ENCODE measurements at places on chromosomes 11 and 22.
A peak's percentile ranks its signal among the peaks of the same experiment; 100 is the strongest.

DNA sequence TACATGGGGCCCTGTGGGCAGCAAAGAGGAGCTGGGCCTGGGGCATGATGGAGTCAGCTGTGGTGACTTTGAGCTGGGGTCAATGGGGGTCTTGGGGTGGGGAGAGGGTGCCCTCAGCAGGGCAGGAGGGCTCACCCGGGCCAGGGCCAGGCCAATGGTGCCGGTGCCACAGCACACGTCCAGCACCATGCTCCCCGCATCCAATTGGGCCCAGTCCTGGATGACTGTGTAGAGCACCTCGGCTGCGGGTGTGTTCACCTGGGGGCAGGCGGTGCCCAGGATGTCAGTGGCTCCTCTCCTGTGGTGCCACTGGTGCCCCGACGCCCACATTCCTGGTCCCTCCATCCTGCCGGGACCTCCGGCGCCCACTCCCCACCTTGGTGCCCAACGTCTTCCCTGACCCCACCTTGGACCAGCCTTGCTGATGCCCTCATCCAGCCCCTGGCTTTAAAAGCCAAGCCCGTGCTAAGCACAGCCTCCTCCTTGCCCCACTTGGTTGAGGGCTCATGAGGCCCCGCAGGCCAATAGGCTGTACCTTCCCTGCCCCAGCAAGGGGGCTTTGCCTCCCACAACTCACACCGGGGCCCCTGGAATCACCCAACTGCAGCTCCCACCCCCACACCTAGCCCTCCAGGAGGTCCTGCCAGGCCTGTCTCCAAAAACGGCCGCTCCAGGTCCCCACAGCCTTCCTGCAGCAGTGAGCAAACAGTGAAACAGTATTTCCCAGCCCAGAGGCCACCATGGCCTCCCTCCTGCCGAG is 2.2 kb upstream of the RANBP1 start:
- no peak for DNase-seq

- DNase-seq, result no peak
These were observed 17.1 kb downstream of the TOM1 start for GRCh38 chr22:35316751-35317150.

GRCh38 chr11:113023228-113023627 is 62.0 kb downstream of the NCAM1 start:
- peak; percentile 16 for DNase-seq

DNA sequence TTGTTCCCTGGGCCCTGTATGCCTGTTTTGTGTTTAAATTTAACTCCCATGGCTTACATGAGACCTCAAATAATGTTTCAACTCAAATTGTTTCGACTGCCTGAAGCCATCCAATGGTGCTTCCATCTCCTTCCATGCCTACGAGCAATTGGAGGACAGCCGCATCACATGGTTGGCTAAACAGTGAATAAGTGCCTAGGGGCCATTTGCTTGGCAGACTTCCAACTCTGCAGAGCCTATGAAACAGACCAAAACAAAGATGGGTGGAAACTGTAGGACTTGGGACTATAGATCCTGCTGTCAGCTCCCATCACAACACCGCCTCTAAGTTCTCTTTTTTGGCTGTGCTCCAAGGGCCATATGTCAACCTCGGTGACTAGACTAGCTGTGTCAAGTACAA is 84.1 kb downstream of the PARVA start:
- no peak for DNase-seq

DNA sequence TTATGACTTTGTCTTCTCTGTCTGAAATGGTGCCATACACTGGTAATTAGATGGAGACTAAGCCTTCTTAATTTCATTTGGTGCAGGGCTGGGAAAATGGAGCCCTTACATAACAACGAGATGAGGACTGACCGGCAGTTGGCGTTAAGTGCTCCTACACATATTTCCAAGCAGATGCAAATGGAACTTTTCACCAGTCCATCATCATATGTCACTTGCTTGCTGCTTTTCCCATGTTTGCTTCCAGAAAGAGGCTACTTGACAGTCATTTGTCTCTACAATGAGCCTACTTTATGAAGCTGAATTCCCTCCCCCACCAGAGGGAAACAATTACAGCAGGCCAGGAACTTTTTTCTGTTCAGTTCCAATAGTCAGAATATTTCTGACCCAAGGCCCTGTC is 32.6 kb downstream of the SVIP start:
- no peak for DNase-seq

- peak; percentile 63 for DNase-seq
These were observed 89.7 kb downstream of the ZC3H12C start for GRCh38 chr11:110182886-110183285.

DNA sequence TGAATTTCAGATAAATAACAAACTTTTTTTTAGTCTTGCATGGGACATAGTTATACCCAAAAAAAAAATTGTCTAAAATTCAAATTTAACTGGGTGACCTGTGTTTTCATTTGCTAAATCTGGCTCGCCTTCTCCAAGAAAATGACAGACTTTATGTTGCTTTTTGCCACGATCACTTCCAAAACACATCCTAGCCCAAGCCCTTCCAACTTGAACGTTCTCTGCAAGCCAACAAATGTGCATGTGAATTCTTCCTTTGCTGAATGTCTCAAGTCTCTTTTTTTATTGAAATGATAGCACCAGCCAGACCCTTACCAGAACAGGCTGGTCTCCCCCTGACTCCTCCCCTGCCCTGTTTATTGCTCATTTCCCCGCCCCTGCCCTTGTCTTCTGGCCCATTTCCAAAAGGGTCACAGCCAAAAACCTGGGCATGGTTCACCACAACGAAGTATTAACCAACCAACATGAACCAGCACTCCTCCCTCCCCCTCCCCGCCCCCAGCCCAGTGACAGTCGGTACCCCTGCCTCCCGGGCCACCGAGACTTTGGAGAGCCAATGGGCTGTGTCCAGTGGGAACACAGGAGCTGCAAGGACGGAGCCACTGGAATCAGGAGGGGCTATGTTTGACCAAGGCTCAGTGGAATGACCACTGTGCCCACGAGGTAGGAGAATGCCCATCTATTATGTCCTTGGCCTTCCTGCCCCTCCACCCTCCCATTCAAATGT is 63.2 kb downstream of the BTG4 start:
- DNase-seq, result no peak

GRCh38 chr11:71221201-71221600 is 31.2 kb downstream of the SHANK2 start:
- no peak for DNase-seq

GRCh38 chr22:38016182-38017151 is 32.1 kb upstream of the SOX10 start:
- DNase-seq, result peak; percentile 67

DNA sequence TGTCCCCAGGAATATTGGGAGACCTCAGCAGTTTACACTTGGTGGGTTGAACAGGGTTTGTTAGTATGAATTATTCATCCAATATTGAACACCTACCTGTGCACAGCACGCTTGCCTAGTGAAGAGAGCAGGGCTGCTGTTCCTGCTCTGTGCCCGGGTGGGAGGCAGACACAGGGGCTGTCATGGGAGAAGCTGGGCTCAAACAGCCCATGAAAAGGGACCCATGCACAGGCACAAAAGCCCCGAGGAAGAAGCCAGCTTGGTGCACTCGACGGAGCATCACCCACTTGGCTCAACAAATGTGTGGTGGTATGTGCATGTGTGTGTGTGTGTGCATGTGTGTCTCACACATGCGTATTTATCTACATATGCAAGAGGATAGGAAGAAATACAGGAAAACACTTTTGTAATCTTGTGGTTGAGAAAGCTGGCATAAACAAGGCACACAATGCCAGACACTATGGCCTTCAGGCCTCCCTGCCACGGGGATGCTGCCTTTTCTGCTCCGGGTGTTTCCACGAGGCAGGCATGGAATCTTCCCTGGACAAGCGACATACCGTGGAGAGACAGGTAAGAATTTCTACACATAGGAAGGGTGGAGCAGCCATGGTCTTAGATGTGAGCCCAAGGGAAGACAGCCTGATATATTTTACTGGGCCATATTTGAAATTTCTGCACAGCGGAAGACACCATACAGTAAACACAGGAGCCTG is 5.0 kb upstream of the APOBEC3A start:
- DNase-seq, result no peak

GRCh38 chr11:2219318-2220017 is 47.9 kb upstream of the TH start:
- no peak for DNase-seq

GRCh38 chr22:31947296-31947695 is 3.0 kb downstream of the YWHAH start:
- DNase-seq, result no peak

- no peak for DNase-seq
These were observed 4.7 kb downstream of the HYOU1 start for GRCh38 chr11:119052163-119052814.

DNA sequence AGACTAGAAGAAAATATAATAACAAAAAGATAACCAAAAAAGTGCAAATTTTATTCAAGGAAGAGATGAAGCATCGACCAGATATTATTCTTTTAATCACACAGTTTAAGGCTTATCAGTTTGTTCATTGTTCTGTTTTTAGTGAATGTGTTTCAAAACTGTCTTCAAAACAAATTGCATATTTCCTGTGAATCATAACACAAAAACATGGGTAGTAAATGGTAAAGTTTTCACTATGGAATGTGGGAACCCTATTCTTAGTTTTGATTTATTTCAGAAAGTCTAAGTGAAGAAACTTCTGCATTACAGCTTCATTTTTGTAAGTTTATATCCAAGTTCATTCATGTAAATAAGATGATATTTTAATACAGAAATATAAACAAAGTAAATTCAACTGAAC is 207.6 kb upstream of the LUZP2 start:
- DNase-seq, result no peak

GRCh38 chr11:36019722-36020121 is 75.9 kb downstream of the LDLRAD3 start:
- DNase-seq, result no peak

DNA sequence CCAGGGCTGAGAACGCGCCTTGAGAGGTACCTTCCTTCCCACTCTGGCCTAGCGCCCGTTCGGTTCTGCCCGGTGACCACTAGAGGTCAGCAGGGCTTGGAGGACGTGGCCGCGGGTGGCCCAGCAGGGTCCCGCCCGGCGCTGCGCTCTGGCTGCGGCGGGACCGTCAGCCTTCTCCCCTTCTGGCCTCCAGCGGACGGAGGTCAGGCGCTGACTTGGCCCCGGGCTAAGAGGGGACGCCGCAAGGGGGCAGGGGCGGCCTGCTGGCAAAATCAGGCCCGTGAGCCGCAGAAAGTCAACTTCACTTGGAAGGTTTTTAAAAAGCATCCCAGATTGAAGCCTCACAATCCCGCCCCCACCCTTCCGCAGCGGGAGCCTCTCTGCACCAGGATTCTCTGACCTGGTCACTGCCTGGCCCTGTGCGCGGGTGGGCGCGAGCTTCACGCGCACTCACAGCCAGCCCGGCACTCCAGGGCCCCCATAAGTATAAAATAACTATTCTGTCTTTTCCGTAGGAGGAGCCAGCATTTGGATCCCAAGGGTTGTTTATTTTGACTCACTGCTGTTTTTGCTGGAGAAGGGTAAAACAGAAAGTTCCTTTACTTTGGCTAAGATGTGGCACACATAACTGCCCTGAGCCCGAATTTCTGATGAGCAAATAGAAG is 23.2 kb upstream of the ZBTB16 start:
- peak; percentile 89 for DNase-seq

GRCh38 chr11:120952461-120953434 is 71.2 kb upstream of the TBCEL start:
- peak; percentile 86 for DNase-seq

DNA sequence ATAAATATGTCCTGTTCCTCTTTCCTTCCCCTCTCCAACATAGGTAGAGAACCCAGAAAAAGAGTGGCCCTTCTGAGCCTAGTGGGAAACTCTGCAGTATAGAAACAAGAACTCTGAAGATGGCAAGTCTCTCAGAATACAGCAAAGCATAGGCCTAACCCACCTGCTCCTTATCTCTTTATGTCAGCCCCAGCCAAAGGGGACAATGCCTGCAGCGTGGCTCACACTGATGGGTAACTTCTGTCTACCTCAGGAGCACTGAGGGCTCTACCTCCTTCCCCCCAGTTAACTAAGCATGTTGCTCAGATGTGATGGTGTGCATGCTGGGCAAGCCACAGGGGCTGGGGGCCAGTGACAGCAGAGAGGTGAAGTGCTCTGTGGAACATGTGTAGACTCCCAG is 4.9 kb upstream of the NRIP3 start:
- DNase-seq, result no peak

GRCh38 chr11:82826526-82826925 is 73.7 kb downstream of the PRCP start:
- no peak for DNase-seq

DNA sequence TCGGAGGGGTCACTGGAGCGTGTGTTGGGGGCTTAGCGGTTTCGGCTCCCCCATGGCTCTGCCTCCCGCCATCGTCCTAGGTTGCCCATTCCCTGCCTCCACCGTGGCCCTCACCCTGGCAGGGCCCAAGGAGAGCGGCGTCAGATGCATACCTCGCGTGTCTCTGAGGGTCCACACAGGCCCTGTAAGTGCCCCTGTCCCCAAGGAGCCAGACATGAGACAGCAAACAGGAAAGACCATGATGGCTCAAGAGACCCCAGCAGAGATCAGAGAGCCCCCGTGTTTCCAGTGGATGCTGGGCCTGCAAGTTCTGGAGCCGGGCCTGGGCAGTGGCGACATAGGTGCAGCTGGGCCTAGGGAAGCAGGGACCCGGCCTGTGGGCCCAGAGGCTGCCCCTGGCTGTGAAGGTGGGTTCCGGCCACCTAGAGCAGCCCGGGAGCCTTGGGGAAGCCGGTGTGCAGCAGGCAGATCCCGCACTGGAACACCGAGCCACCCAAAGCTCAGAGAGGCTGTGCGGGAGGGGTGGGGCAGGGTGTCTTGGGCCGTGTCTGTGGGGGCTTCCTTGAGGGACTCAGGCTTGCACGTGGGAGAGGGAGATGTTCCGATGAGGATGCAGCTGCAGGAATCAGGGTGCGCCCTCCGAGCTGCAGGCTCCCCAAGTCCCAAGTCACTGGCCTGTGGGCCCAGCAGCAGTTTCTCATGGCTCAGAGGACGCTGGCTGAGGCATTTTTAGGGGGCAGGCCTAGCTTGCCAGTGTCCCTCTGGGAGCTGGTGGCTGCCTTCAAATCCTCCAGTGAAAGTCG is 126.4 kb downstream of the KCNQ1OT1 start:
- DNase-seq, result no peak

- DNase-seq, result no peak
These were observed 258.1 kb downstream of the MN1 start for GRCh38 chr22:27543460-27543859.
